ENCODE measurements at places on chromosomes 2 and 18.

DNA sequence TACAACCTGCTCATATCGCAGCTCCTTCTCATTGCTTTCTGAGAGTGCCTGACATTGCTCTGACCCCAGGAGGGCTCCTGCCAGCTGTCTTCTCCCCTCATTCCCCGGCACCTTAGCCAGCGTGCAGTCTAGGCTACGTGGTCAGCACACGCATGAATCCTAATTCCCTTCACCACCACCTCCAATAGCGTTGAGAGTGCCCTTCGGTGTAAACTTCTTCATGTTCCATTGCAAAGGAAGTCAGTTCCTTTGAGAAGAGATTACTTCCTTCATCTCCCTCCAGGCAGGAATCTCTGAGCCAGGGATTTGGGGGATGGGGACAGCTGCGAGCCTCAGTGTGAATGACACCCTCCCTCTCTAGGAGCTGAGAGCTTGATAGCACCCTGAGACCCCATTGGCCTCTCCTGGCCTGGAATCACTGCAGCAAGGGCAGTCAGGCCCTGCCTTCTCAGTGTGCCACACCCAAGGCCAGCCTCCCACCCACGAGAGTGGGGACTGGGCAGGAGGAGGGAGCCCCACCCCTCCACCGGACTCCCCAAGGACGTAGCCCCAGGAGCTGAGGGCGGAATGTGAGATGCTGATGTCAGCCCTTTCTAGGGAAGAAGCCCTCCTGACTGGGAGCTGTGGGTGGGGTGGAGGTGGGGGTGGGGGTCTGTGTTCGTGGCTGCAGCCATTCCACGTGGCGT, 53.4 kb downstream of the SLC66A2 start:
- DNase-seq, result no peak

- DNase-seq, result no peak
These were observed 258.3 kb downstream of the SS18 start for GRCh38 chr18:25832001-25832604.

- peak; percentile 11 for DNase-seq
These were observed 26.1 kb upstream of the SEMA4C start for GRCh38 chr2:96895746-96896651.

DNA sequence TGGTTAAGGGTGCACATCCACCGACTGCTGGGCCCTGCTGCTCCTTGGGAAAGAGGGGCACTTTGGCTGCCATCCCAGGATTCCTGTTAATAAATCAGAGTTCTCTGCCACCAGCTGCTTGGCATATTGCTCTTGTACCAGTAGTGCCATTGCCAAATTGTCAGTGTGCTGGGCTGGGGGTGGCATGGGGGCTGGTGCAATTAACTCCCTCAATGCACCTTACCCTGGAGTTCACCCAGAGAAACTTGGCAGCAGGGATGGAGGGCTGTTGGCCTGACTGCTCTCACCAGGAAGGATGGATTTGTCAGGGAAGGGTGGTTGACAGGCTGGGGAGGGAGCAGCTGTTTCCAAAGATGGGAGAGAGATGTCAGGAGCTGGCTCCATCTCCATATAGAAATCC, 94.6 kb upstream of the SKOR2 start:
- no peak for DNase-seq

DNA sequence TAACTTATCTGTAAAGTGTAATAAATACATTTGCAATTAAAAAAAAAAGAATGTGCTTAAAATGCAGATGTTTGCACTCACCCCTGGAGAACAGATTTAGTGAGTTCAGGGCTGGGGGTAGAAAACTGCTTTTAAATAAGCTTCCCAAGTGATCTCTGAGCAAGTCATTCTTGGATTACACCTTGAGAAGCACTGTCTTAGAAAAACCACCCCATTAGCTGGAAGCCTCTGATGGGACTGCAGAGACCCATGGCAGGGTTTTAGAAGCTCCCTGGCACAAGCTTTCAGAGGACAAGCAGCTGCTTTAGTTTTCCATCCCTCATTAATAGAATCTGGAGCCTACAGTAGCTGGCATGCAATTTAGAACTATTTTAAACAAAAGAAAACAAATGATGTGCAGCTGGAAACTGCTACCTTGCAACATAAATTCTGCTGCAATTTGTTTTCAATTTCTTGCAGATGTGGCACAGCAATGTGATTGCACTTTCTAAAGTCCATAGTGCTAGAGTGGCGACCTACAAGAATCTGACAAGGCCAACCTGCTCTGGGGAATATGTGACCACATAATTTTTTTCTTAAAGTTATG, 141.5 kb downstream of the CDC42EP3 start:
- no peak for DNase-seq

DNA sequence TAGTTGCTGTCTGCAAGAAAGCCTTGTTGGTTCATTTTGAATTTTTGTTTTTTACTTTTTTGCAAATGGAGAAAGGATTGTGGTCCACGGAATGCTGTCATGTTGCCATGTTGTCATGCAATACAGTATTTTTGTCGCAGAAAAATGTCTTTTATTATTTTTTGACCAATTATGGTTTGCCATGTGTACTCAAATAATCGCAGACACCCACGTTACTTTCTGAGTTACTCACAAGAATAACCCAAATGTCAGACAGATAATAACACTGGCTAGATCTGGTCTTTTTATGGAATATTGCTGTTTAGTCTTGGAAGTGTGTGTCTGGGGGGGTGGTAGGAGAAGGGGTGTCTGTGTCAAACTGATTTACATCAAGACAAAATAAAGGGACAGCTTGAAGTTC, 188.9 kb downstream of the LTBP1 start:
- DNase-seq, result no peak

GRCh38 chr2:238727585-238728329, 120.1 kb upstream of the TWIST2 start:
- DNase-seq, result no peak

DNA sequence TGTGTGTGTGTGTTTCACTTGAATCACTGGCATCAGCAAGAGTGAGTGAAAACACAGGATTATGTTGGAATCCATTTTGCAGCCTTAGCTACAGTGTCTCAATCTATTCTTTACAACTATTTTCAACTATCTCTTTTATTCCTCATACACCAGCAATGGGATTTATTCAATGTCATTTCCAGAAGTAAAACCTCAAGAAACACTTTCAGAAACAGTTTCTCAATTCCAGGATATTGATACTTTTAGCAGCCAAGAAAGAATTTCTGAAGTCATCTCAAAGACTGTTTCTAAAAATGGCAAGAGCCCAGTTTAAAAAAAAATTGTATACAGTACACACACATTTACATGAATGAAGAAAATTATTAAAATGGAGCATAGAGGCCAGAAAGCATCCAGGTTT, 171.6 kb downstream of the FIGN start:
- DNase-seq, result no peak

DNA sequence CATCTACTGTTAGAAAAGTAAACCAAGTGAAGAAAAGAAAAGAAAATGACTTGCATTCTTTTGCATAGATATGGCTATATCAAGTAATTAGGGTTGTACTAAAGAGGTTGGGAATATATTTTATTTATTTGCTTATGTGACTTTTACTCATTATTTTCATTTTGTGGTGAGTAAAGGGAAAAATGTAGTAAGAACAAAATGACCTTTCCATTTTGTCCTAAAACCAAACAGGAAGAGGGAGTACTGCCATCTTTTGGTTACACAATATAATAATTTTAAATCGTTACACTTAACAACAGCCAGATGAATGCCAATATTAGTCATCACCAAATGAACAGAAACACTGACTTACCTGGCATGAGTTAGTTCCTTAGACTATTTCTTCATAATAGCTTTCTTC, 47.3 kb upstream of the NDUFV2 start:
- no peak for DNase-seq

GRCh38 chr2:115825912-115826311, 1383.5 kb downstream of the DPP10 start:
- no peak for DNase-seq

GRCh38 chr18:26555804-26556553, 7.6 kb upstream of the KCTD1 start:
- DNase-seq, result no peak

DNA sequence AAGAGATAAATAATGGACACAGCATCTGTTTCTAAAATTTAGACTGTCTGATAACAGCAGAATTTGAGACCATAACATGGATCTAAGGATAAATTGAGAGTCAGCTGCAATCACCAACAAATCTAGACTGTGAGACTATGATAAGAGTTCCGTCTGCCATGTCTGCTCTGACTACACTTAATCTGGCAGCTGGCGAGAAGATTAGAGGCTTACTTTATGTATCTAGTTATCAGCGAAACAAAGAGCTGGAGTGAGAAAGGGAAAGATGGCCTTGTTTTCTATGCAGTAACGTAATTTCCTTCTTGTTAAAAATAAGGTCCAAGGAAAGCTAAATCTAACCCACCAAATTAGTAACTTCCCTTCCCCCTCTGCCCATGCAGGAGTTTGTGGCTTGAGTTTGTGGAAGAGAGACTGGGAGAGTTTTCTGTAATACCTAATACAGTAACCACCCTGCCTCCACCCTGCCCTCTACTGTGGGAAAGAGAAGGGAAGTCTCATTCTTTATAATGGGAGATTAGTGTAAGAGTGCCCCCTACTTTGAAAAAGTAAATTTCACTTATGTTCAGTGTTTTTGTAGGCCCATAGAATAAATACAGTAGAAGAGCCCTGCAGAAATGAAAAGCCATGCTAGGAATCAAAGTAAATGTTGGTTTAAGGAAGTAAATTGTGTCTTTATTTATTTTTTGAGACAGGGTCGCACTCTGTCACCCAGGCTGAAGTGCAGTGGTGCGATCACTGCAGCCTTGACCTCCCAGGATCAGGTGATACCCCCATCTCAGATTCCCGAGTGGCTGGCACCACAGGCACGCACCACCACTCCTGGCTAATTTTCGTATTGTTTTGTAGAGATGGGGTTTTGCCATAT, 27.5 kb downstream of the EML4 start:
- DNase-seq, result no peak

- no peak for DNase-seq
These were observed 105.2 kb downstream of the NETO1 start for GRCh38 chr18:72762515-72763122.

DNA sequence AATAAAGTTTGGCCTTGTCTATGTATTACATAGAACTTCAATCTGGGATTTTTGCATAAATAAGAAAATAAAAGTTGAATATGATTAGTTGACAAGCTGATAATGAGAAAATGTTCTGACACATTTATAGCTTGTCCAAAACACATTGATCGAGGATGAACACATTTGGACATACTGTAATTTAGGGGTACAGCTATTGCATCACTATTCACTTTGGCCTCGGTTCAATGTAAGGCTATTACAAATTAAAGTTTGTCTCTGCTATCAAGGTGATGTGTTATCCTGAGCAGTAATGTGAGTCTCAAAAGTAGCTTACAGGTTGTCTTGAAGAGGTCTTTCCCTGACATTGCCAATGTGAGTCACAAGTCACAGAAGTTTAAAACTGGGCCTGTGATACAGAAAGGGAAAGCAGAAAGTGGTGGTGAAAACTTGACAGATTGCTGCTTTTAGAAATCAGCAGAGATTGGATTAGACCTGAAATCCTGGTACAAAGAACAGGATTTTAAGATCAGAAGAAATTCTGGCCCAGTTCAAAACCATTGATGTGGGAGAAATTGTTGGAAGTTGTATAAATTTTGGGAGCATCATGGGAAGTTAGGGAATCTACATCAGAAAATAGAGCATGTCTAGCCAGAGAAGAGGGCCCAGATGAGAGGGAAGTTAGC, 674.1 kb downstream of the NYAP2 start:
- no peak for DNase-seq

DNA sequence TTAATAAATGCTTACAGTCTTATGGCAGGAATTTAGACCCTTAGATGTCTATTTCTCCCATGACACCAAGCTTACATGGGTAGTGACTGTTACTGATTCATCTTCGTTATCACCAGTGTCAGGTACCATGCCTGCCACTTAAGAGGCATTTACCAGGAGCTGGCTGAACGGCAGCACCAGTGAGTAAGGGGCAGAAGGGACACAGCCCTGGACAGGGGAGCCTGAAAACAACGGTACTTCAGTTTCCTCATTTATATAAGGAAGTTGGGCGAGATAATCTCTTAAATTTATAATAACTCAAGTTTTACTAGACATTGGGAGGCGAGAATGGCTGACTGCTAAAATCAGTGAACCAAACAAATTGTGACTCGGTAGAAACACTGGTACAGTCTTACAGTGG, 1.2 kb downstream of the COA5 start:
- no peak for DNase-seq

DNA sequence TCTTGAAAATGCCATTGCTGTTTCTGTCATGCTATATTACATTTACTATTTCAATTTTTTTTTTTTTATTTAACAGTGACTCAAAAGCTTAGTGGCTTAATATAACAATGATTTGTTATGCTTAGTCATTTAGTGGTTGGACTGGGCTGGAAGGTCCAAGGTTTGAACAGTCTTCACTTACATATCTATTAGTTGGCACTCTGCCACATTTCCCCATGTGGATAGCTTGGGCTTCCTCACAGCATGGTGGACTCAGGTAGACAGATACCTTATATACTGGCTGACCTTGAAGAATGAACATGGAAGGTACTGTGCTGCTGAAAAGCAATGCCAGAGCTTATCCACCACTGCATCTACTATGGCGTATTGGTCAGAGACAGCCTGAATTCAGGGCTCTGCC, 909.5 kb upstream of the SOX11 start:
- DNase-seq, result no peak

GRCh38 chr2:121346407-121346806, 61.4 kb upstream of the TFCP2L1 start:
- no peak for DNase-seq

GRCh38 chr2:223113161-223113560, 61.2 kb downstream of the KCNE4 start:
- DNase-seq, result no peak

- no peak for DNase-seq
These were observed 1.0 kb upstream of the BMPR2 start for GRCh38 chr2:202375033-202375608.

GRCh38 chr18:37535968-37536367, 29.6 kb downstream of the CELF4 start:
- no peak for DNase-seq

GRCh38 chr18:55781481-55781957, 193.5 kb upstream of the TCF4 start:
- DNase-seq, result no peak

GRCh38 chr2:144477281-144477956, 42.5 kb downstream of the ZEB2 start:
- no peak for DNase-seq

GRCh38 chr2:17416884-17417391, 101.3 kb downstream of the RAD51AP2 start:
- no peak for DNase-seq

GRCh38 chr2:69997015-69997830, 35.8 kb upstream of the ASPRV1 start:
- no peak for DNase-seq

DNA sequence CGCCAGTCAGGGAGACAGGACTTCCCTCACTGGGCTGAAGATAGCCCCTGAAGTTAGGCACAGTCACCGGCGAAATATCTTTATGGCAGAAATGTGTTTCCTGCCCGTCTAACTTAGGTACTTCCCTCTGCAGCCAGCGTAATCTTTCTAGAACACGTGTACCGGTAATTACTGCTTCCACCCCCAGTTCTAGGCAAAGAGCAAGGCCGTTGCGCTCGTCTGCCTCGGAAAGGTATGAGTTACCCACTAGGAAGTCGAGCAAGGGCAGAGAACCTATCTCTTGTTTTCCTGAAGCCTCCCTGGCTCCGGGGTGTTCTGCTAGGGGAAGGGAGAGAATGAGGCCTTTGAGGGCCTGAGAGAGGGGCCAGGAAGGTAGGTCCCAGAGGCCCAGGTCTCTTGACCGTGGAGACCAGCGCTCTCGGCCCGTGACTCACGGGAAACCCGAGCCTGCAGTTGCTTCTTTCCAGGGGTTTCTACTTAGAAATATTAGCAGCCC, 70.0 kb downstream of the TWSG1 start:
- no peak for DNase-seq

- no peak for DNase-seq
These were observed 1438.0 kb upstream of the ZEB2 start for GRCh38 chr2:145957929-145958328.

- no peak for DNase-seq
These were observed 78.1 kb downstream of the RTTN start for GRCh38 chr18:70127359-70127758.

Measured in stimulated activated CD4-positive, alpha-beta T cell treated with anti-CD3 and anti-CD28 coated beads, TNF-alpha, amount 100 ng/mL, for 1 hour (primary cell).